Left ventricle myocardium inferior (tissue), 1 donor: ENCODE measurements at places on chromosomes 16 and 17. TPM values are rescaled to one million over a fixed set of nuclear protein-coding genes. Genes with fewer than 3 reads are reported as not detected.
A peak's percentile ranks its signal among the peaks of the same experiment; 100 is the strongest.

PDIA2 gene
- 1.6 TPM for total RNA-seq

SYNRG gene
- total RNA-seq: 33.0 TPM

CD300E gene
- total RNA-seq: 0.30 TPM

KRTAP1-4 gene
- total RNA-seq: not detected

ENO3 gene
- total RNA-seq: 827 TPM

MYH2 gene
- 0.33 TPM for total RNA-seq

SLC6A2 gene
- total RNA-seq: not detected

WFIKKN1 gene
- 0.14 TPM for total RNA-seq

NPIPB13 gene
- 2.0 TPM for total RNA-seq

FBXO39 gene
- not detected for total RNA-seq

GRCh38 chr17:77155125-77155524 is 14.4 kb downstream of the SEC14L1 start:
- H3K4me3 ChIP-seq: peak overlapping the region; percentile 2
- no peaks in the 10 kb centered on the region for H3K27me3 ChIP-seq
- H3K4me1 ChIP-seq: peaks cover 89% of the 10 kb centered on the region
- peak overlapping the region; percentile 1 for H3K27ac ChIP-seq
- no peak for DNase-seq
- H3K36me3 ChIP-seq: peaks cover 6% of the 10 kb centered on the region

DNA sequence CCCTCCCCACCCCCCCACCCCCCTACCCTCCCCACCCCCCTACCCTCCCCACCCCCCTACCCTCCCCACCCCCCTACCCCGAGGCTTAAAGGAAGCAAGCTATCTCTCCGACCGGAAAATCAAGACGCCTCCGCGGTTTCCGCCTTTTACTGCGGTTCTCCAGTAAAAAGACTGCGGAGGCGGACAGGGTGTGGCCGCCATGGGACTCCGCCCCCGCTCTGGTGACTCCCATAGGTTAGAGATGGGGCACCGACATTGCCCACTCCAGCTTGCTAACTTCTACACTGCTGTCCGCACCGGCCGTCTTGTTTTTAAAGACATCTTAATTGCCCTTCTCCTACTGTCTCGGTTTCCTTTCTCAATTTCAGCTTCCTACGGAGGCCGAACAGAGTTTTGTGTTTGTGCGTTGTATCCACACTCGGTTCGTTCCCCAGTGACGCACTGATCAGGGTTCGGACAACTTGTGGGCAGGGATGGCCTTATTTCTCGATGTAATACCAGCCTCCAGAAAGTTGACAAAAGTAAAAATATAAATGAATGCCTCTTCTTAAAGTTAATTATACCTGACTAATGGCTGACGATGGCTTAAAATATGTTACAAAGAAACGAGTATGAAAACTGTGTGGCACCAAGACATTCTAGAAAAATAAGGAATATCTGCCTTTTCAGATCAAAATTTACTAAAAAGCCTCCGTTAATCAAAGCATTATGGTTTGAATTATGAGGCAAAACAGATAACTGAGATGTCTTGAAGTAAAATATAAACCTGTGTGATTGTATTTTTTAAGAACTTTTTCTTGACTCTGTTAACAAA is 1.1 kb upstream of the ZNF200 start:
- peak; percentile 25 for DNase-seq
- H3K27me3 ChIP-seq: no peaks in the 10 kb centered on the region
- peaks cover 23% of the 10 kb centered on the region for H3K36me3 ChIP-seq
- no peak overlapping the region for H3K27ac ChIP-seq

GRCh38 chr16:80883159-80883642 is 78.8 kb upstream of the CDYL2 start:
- peaks cover 7% of the 10 kb centered on the region for H3K27me3 ChIP-seq
- no peak for DNase-seq
- H3K4me3 ChIP-seq: no peak overlapping the region
- H3K27ac ChIP-seq: no peak overlapping the region

DNA sequence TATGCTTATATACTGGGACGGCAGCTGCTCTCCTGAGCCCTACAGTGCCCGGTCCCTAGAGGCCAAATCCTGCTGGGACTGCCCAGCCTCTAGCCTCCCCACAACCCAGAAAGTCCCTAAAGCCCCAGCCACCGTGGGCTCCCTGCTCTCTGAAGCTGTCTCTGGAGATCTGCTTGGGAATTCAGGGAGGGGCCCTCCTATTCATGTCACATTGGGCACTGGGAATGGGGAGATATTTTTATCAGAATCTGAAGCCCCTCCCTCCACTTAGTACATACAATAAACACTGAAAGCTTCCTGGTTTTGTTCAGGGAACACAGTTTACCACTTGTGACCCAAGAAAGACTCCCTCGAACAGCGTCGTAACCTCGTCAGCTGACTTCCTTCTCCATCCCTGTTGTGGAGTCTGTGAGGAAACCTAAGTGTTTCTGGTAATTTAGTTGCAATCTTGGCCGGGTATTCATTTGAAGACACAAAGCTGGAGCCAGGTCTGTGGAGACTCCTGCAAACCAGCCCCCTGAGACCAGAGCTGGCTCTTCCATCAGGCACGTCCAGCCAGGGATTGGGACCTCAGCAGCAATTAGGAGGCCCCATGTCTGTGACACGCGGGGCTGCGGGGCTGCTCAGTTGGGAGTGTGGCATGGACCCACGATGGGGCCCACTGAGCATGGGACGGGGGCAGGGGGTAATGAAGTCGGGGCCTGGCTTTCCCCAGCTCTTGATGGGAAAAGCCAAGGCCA is 38.5 kb downstream of the PGS1 start:
- no peaks in the 10 kb centered on the region for H3K27me3 ChIP-seq
- no peak for DNase-seq
- H3K27ac ChIP-seq: peak overlapping the region; percentile 88
- peaks cover 14% of the 10 kb centered on the region for H3K36me3 ChIP-seq

GRCh38 chr17:42180922-42181850 is at the start of gene KCNH4:
TSS of gene KCNH4 (minus strand) at chr17:42181142. CDS start at chr17:42180945, 197 bp downstream.
- peaks cover 43% of the 10 kb centered on the region for H3K4me1 ChIP-seq
- peak; percentile 82 for DNase-seq
- peak within 1 kb of the TSS; percentile 66 for H3K4me3 ChIP-seq
- H3K36me3 ChIP-seq: no peaks in the 10 kb centered on the region

GRCh38 chr17:68453991-68454665 is 3.2 kb downstream of the WIPI1 start:
- DNase-seq: no peak
- peak overlapping the region; percentile 98 for H3K27ac ChIP-seq
- peaks cover 80% of the 10 kb centered on the region for H3K4me1 ChIP-seq
- H3K36me3 ChIP-seq: peaks cover 40% of the 10 kb centered on the region
- no peaks in the 10 kb centered on the region for H3K27me3 ChIP-seq

GRCh38 chr17:38507436-38507835 is 79.2 kb downstream of the ARHGAP23 start:
- H3K4me3 ChIP-seq: no peak overlapping the region
- DNase-seq: no peak
- peaks cover 31% of the 10 kb centered on the region for H3K4me1 ChIP-seq
- H3K27me3 ChIP-seq: no peaks in the 10 kb centered on the region
- peaks cover 43% of the 10 kb centered on the region for H3K36me3 ChIP-seq

- peaks cover 3% of the 10 kb centered on the region for H3K4me1 ChIP-seq
- no peak overlapping the region for H3K27ac ChIP-seq
- no peak for DNase-seq
- no peak overlapping the region for H3K4me3 ChIP-seq
Measured at GRCh38 chr16:84315422-84315821, 20.7 kb downstream of the WFDC1 start.

- DNase-seq: no peak
- peaks cover 4% of the 10 kb centered on the region for H3K4me1 ChIP-seq
- no peaks in the 10 kb centered on the region for H3K27me3 ChIP-seq
- H3K4me3 ChIP-seq: no peak overlapping the region
- H3K36me3 ChIP-seq: no peaks in the 10 kb centered on the region
- no peak overlapping the region for H3K27ac ChIP-seq
Measured at GRCh38 chr17:65677932-65678331, 116.5 kb upstream of the AXIN2 start.

DNA sequence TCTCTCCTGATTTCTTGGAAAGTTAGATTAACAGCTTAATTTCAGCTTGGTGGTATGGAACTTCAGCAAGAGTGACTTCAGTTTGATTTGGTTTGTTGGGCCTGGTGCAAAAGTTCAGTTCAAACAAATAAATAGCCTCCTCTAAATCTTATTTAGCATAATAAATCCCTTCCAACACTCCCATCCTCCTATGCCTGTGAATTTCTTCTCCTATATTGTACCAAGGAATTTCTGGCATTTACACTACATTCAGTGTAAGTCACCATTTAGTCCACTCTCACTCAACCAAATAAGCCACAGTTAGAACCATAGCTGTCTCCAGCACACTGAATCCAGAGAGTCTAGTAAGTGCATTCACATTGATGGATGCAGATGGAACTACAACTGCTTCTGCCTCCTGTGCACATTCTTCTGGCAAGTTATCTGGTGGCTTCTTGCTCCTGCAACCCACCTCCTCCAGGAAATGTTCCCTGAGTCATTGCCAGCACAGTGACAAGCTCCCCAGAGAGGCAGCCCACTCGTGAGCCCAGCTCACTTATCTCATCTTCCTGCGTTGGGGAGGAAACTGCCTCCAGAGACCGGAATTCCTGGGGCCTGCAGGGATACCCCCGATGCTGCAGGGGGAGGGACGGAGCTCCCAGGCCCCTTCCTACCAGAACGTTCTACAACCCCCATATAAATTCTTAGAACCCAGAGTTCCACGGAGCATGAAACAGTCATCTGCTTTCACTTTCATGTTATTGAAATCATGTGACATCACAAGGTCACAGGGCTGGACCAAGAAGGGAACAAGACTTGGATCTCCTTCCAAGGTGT is 318.3 kb downstream of the PHKB start:
- no peaks in the 10 kb centered on the region for H3K27me3 ChIP-seq
- no peaks in the 10 kb centered on the region for H3K36me3 ChIP-seq
- DNase-seq: no peak

DNA sequence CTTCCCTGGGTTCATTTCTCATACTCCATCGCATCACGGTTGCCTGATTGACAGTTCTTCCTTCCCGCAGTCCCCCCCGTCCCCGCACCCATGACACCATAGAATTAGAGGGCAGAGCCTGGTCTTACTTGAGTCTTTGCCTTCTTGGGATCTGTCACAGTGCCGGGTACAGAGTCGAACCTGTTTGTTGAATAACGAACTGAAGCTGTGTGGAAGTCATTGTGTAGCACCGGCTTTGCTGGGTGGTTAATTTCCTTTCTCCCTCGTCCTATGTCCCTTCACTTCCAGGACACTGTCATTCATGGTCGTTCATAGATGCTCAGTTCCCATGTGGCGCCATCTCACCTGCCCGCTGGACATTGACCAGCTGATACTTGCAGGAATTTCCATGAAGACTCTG is 315.3 kb downstream of the CPPED1 start:
- no peak overlapping the region for H3K27ac ChIP-seq
- H3K27me3 ChIP-seq: no peaks in the 10 kb centered on the region
- no peaks in the 10 kb centered on the region for H3K36me3 ChIP-seq
- no peak overlapping the region for H3K4me3 ChIP-seq
- H3K4me1 ChIP-seq: peaks cover 9% of the 10 kb centered on the region

GRCh38 chr17:68290268-68290954 is 516 bp downstream of the SLC16A6 start:
- peak overlapping the region; percentile 74 for H3K27ac ChIP-seq
- peaks cover 30% of the 10 kb centered on the region for H3K4me1 ChIP-seq
- peak overlapping the region; percentile 81 for H3K4me3 ChIP-seq
- H3K27me3 ChIP-seq: peaks cover 38% of the 10 kb centered on the region
- DNase-seq: peak; percentile 35
- H3K36me3 ChIP-seq: no peaks in the 10 kb centered on the region

GRCh38 chr16:17101646-17102045 is 369.1 kb downstream of the XYLT1 start:
- no peak overlapping the region for H3K27ac ChIP-seq
- peaks cover 31% of the 10 kb centered on the region for H3K27me3 ChIP-seq
- H3K4me3 ChIP-seq: no peak overlapping the region
- H3K4me1 ChIP-seq: no peaks in the 10 kb centered on the region

DNA sequence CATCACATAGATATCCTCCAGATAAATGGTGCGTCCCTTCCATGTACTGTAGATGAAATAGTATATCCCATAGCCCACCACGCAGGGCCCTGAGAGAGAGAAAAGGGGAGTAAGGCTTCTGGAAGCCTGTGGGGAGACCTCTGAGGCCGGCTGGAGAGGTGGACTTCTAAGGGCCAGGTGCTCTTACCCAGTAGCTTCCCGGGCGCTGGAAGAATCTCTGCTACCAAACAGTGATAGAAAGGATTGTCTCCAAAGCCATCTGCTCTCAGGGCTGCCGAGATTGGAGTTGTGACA is 718 bp downstream of the SAT2 start:
- H3K27me3 ChIP-seq: no peaks in the 10 kb centered on the region
- H3K4me1 ChIP-seq: peaks cover 27% of the 10 kb centered on the region
- peaks cover 9% of the 10 kb centered on the region for H3K36me3 ChIP-seq
- H3K27ac ChIP-seq: peak overlapping the region; percentile 92
- peak overlapping the region; percentile 82 for H3K4me3 ChIP-seq

DNA sequence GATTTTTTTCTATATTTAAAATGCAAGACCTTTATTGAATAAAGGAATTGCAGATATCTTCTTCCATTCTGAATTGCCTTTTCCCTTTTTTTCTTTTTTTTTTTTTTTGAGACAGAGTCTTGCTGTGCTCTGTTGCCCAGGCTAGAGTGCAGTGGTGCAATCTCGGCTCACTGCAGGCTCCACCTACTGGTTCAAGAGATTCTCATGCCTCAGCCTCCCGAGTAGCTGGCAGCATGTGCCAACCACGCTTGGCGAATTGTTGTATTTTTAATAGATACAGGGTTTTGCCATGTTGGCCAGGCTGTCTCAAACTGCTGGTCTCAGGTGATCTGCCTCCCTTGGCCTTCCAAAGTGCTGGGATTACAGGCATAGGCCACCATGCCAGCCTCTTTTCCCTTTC is 151.5 kb downstream of the CEP112 start:
- no peaks in the 10 kb centered on the region for H3K27me3 ChIP-seq
- H3K27ac ChIP-seq: no peak overlapping the region
- H3K36me3 ChIP-seq: no peaks in the 10 kb centered on the region
- DNase-seq: no peak
- no peak overlapping the region for H3K4me3 ChIP-seq

- peaks cover 22% of the 10 kb centered on the region for H3K4me1 ChIP-seq
- no peaks in the 10 kb centered on the region for H3K27me3 ChIP-seq
- H3K36me3 ChIP-seq: no peaks in the 10 kb centered on the region
- DNase-seq: peak; percentile 86
Measured at GRCh38 chr16:81265658-81266451, 27.4 kb downstream of the BCO1 start.

GRCh38 chr17:33750943-33751701 is 458.0 kb upstream of the ASIC2 start:
- H3K27ac ChIP-seq: no peak overlapping the region
- H3K36me3 ChIP-seq: no peaks in the 10 kb centered on the region
- H3K4me1 ChIP-seq: no peaks in the 10 kb centered on the region
- peak overlapping the region; percentile 24 for H3K4me3 ChIP-seq
- DNase-seq: peak; percentile 49

DNA sequence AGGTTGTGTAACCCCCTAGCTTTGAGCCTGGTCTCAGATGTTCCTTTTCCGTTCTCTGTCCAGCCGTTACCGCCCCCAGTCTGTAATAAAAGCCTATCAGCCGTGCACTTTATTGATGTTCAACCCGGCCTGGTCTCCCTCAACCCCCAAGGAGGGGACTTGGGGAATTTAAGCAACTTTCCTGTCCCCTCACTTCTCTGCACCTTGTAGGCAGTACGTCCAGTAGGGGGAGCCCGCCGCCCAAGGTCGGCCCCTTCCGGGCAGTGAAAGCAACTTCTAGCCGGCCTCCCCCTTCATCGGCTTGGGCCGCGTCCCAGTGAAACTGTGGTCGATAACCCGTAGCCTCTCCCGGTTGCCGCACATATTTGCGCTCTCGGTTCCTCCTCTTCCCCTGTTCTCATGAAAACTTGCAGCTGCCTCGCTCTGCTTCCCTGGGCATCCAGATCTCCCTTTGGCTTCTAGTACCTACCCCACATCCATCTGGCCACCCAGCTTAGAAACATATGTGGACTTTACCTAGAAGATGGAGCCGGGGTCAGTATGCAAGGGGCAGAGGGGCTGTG is 7.9 kb downstream of the PNPO start:
- peaks cover 29% of the 10 kb centered on the region for H3K36me3 ChIP-seq
- H3K4me1 ChIP-seq: peaks cover 47% of the 10 kb centered on the region
- no peaks in the 10 kb centered on the region for H3K27me3 ChIP-seq
- H3K4me3 ChIP-seq: peak overlapping the region; percentile 59
- peak; percentile 90 for DNase-seq
- peak overlapping the region; percentile 79 for H3K27ac ChIP-seq
